ENCODE measurements at places on chromosomes 3 and 15. TPM values are rescaled to one million over a fixed set of nuclear protein-coding genes. Genes with fewer than 3 reads are reported as not detected.

CPN2 gene
- total RNA-seq: not detected

DNA sequence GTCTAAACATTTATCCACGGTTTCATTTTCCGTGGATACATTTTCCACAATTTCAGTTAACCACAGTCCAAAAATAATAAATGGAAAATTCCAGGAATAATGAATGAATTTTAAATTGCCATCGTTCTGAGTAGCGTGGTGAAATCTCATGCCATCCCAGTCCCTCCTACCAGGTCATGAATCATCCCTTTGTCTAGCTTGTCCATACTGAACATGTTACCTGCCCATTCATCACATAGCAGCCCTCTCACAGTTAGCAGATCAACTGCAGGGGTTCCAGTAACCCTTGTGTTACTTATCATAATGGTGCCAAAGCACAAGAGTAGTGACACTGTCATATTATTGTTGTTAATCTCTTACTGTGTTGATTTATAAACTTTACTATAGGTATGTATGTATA, 124.5 kb downstream of the GSK3B start:
- H3K4me1 ChIP-seq: peaks cover 4% of the 10 kb centered on the region
- H3K27ac ChIP-seq: peak overlapping the region; percentile 86
- DNase-seq: no peak

DNA sequence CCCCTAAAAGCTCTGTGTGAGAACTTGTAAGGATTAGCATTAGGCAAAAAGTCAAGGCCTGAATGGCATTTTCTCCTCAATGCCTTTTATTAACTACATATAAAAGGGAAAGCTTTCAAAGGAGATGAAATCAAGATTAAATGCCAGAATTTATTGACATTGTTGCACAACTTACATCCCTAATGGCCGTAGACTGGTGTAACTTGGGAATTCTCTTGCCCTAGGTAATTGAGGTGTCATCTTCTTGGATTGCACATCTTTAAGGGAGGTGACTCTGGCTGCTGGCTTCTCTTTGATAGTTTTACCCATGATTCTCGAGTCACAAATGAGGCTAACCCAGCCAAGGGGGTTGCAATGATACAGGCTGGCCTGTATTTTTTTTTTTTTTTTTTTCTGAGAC, 249.1 kb downstream of the TBL1XR1 start:
- no peak overlapping the region for H3K4me3 ChIP-seq
- no peak overlapping the region for H3K27ac ChIP-seq
- no peaks in the 10 kb centered on the region for H3K36me3 ChIP-seq
- no peak for DNase-seq

DNA sequence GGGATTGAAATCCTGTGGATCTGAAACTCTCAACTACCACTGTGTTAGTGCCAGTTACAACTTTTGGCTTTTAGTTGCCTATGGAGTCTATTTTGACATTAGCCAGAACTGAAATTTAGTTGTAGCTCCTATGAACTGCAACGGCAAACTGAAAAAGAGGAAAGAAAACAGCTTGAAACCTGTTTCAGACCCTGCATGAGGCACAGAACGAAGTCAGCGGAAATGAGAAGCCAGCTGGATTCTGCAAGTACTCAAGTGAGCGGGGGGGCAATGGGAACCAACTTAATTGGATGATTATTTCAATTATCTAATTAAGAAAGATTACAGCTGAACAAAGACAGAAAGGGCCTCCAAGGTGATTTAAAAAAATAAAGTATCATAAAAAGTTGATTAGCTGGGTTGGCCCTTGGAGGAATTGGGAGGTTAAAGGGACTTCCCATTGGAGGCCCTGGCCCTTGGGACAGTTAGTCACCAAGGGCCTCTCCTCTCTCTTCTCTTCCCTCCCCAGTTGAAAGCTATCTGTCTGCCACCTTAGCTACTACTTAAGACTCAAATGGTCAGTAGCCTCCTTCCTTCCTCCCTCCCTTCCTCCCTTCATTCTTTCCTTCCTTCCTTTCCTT, 352.1 kb downstream of the SHQ1 start:
- H3K4me1 ChIP-seq: peaks cover 2% of the 10 kb centered on the region
- no peaks in the 10 kb centered on the region for H3K36me3 ChIP-seq
- DNase-seq: no peak
- peaks cover 3% of the 10 kb centered on the region for H3K27me3 ChIP-seq

DNA sequence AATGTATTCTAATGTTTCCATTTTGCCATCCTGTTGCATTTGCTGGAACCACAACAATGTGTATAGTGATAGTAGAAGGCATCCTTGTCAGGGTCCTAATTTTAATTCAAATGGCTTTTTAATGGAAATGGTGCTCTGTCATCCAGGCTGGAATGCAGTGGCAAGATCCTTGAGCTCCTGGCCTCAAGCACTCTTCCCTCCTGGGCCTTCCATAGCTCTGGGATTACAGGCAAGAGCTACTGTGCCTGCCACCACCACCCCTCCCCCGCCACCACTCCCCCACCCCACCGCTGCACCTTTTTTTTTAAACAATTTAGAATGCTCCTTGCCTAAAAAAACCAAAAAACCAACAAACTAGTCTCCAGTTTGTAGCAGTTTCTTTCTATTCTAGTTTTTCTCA, 15.2 kb upstream of the IQCF6 start:
- peaks cover 3% of the 10 kb centered on the region for H3K4me1 ChIP-seq
- no peak overlapping the region for H3K27ac ChIP-seq
- no peak overlapping the region for H3K4me3 ChIP-seq
- DNase-seq: no peak
- H3K27me3 ChIP-seq: no peaks in the 10 kb centered on the region
- no peaks in the 10 kb centered on the region for H3K36me3 ChIP-seq
